ENCODE measurements at places on chromosomes 3 and 15.

- no peak for DNase-seq
Measured at GRCh38 chr15:78092261-78093041, at the start of gene SH2D7. Gene SH2D7, plus strand, starts transcription at chr15:78092561. Its CDS starts 24 bp downstream, at chr15:78092585.

- no peak for DNase-seq
Measured at GRCh38 chr15:29133791-29134190, 135.8 kb downstream of the NSMCE3 start.

- DNase-seq, result no peak
Measured at GRCh38 chr3:30273304-30274072, 332.9 kb upstream of the TGFBR2 start.

DNA sequence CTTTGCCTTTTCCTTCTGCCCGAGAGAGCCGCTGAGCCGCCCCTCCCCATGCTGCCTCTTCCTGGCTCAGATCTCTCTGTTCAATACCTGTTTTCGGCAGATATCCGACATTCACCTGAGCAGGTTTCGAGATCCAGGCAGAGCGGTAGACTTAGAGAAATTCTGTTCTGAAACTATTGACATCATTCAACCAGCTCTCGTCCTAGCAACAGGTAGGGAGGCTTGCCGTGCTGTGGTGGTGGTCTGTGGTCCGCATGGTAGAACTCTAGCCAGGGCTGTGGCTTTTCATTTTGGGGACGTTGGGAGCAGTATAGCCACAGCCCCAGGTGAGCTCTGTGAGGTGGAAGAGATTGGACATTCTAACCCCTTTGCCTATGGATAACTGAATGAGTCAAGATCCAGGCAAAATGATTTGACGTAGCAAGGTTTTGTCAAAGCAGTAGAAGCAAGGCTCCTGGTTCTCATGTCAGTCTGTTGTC, 810 bp downstream of the TMEM62 start:
- no peak for DNase-seq

- DNase-seq, result no peak
Measured at GRCh38 chr3:77038930-77039605, 831 bp upstream of the ROBO2 start.

- no peak for DNase-seq
Measured at GRCh38 chr15:89899295-89899945, 5.6 kb upstream of the AP3S2 start.

DNA sequence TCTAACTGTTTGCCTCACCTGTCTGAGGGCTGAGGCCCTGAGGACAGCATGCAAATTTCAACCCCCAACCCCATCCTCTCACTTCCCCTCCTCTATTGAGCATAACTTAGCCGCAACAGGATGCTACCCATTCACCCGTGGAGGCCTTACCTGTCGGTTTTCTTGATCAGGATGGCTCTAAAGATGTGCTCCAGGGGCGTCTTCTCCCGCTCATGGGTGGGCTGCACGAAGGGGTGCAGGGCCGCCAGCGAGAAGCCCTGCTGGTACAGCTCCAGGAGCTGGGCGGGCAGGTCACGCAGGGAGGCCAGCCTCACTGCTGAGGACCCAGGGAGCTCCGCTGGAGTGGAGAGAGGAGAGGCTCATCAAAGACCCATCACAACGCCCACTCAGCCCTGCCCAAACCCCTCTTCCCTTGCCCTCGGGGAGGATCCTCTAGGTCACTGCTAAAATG, 79.8 kb downstream of the RFTN1 start:
- no peak for DNase-seq

GRCh38 chr15:65680544-65680943, 58.8 kb downstream of the SLC24A1 start:
- DNase-seq, result no peak

- no peak for DNase-seq
Measured at GRCh38 chr3:151856118-151856517, 17.3 kb upstream of the SUCNR1 start.

DNA sequence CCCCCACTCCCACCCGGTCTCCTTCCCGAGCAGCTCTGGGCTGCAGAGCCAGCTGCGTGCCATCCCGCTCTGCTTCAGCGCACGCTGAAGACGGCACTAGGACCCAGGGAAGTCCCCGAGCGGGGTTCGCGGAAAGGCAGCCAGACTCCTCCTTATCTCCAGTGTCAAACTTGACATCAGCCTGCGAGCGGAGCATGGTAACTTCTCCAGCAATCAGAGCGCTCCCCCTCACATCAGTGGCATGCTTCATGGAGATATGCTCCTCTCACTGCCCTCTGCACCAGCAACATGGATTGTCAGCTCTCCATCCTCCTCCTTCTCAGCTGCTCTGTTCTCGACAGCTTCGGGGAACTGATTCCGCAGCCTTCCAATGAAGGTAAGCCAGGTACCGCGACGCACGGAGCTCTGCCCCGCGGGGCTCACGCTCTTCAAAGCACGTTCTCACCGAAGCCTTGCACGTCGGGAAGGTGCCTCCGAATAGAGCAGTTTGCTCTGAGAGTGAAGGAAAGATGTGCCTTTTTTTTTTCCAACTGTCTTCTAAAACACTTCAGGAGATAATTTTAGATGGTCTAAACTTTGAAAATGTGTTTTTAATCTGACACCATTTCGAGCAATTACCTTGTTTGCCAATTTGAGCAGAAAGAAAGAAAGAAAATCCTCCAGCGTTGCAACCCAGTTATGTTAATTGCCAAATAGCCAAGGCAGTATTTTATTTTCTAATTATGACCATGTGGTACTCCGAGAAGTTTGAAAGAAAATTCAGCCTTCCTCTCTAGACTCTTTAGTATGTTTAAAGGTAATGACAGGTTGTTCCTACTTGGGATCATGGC, at the start of gene EPHA3:
TSS of gene EPHA3 (plus strand) at position 161 of the 830 bp plus-strand sequence. CDS start at position 289, 128 bp downstream.
- no peak for DNase-seq

- DNase-seq, result no peak
Measured at GRCh38 chr3:13095408-13095937, 22.2 kb upstream of the IQSEC1 start.

GRCh38 chr15:57866149-57866736, 159.7 kb downstream of the POLR2M start:
- peak; percentile 52 for DNase-seq

DNA sequence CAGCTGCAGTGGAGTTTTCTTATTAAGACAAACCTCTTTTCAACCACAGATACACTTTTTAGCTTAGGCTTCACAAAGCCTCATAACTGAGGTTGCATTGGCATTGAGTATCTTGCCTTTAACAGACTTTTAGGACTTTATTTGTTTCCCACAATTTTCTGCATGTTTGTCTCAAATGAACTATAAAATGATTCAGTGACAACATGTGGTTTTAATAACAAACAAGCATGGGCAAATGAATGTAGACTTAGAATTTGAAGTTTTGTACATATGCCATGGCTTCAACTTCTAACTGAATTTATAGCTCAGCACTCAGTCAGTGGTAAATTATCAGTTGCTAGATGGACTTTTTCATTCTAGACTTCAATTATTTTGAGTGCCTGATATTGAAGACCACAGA, 101.6 kb downstream of the SLC25A26 start:
- no peak for DNase-seq

DNA sequence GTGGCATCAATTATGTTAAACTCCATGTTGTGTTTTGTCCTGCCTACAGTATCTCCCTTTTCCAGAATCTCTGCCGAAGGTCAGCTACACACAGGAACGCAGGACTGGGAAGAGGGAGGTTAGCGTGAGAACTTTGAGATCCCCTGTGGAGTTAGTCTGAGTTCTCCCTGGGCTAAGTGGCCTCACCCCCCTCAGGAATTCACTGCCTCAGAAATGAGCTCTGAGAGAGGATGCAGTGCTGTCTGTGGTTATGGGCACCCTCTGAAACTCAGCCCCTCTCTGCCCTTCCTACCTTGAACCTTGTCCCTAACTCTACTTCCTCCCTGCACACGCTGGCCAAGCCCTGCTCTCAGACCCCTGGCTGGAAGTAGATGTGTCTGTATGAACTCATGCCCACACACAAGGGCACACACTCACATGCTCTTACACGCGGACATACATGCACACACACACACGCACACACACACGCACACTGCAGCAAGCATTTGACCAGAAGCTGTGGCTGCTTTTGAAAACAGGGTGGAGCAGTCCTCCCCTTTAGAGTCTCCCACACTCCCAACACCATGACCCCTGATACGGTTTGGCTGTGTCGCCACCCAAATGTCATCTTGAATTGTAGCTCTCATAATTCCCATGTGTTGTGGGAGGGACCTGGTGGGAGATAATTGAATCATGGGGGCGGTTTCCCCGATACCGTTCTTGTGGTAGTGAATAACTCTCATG, 5.3 kb upstream of the VIPR1 start:
- DNase-seq, result peak; percentile 51

GRCh38 chr15:33104212-33104611, 90.3 kb downstream of the FMN1 start:
- peak; percentile 19 for DNase-seq

DNA sequence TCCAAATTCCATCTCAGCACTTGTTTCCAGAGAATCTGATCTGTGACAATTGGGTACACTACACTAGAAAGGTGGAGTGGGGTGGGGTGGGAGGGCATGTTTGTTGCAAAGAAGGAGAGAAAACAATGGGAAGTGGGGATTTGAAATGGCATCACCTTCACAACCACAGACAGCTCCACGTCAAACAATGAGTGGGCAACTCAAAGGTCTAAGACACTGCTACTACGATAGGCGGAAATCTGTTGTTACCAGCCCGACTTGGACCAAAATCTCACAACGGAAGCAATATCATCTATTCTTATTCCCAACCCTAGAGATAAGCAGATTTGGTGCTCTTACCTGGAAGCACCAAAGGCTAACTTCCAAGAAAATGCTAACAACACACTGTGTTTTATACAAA, 3.3 kb downstream of the CYP19A1 start:
- DNase-seq, result no peak

- no peak for DNase-seq
Measured at GRCh38 chr3:113606539-113607218, 74.3 kb downstream of the SIDT1 start.

DNA sequence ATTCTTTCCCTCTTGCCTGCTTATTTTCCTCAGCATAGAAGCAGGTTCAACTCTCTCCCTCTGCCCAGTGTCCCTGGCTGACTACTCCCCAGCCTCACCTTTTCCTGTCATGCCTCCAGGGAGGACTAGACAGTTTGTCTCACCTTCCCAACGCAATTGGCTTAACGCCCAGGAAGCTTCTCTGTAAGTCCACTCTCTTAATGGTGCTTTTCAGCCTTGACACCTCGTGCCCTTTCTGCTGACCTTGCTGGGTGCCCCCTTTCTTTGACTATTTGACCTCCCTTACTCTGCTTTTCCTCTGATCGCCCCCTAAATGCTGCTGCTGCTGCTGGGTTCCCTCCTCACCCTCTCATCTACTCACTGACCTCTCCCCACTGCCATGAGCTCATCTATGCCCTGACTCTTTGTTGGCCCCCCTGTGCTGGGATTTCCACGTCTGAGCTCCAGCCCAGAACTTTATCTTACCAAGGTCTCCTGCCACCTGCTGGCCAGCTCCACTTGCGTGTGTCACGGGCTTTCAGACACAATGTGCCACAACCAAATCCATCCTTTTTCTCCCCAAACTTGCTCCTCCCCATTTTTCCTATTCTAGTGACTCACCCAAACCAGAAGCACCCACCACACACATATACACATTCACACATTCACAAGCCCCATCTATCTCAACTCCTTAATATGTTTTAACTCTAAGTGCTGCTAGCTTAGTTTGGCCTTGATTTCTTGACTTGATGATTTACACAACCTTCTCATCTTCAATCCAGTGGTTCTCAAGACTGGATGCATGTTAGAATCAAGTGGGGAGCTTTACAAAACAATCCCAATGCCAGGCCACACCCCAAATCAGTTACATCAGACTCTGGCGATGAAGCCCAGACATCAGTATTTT, 16.6 kb downstream of the EPB42 start:
- DNase-seq, result peak; percentile 36

Data from HCT116 (cell line).